ENCODE measurements at places on chromosomes 11 and 22. TPM values are rescaled to one million over a fixed set of nuclear protein-coding genes. Genes with fewer than 3 reads are reported as not detected.

MMP13 gene
- total RNA-seq: not detected

SESN3 gene
- 24.6 TPM for total RNA-seq

KCNJ5 gene
- not detected for total RNA-seq

NFAM1 gene
- 0.05 TPM for total RNA-seq

CASP5 gene
- total RNA-seq: 0.30 TPM

C11orf91 gene
- total RNA-seq: not detected

ROBO4 gene
- total RNA-seq: not detected

RASD2 gene
- not detected for total RNA-seq

HORMAD2 gene
- not detected for total RNA-seq
